ENCODE measurements at places on chromosomes 1 and 21. TPM values are rescaled to one million over a fixed set of nuclear protein-coding genes. Genes with fewer than 3 reads are reported as not detected.

DNA sequence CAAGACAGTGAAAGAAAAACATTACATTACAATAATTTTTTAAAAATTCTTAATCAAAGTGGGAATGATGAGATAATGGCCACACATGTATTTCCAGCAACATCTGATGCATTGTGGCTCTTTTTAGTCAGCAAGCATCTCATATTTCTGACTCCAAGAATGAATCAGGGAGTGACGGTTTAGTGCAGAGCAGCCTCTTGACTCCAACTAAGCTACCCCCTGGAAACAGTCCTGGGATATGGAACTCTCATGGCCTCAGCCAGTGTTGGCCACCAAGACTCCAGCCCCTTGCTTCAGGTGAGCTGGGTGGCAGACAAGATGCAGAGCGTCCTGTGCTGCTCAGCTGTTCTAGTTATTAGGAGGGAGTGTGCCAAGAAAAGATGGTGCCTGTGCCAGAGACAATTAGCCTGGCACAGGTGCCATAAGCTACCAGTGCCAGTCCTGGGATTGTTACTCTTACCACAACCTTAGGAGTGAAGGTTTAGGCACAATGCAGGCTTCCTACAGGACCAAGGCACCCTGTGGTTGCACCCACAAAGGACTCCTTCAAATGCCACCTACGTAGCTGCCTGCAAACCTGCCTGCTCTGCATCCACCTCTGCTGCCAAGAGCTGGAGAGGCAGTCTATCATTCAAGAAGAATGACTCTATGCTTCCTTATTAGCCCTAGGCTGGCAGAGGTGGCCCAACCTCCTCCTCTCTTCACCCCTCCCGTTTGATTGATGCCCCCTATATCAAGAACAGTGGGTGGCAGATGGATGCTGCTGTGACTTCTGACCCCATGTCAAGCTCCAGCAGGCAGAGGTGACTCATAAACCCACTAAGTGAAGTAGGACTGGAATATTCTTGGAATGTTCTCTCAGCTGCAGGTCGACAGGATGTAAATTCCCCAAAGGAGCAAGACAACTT, 6.0 kb upstream of the SEC16B start:
- H3K4me3 ChIP-seq, result no peak overlapping the region
- H3K27me3 ChIP-seq, result no peaks in the 10 kb centered on the region
- no peaks in the 10 kb centered on the region for H3K4me1 ChIP-seq
- no peaks in the 10 kb centered on the region for H3K36me3 ChIP-seq
- no peak for DNase-seq

- H3K27ac ChIP-seq, result peak overlapping the region; percentile 77
- peak; percentile 79 for DNase-seq
- no peaks in the 10 kb centered on the region for H3K27me3 ChIP-seq
- no peaks in the 10 kb centered on the region for H3K36me3 ChIP-seq
Measured at GRCh38 chr1:43348809-43349593, 9.8 kb upstream of the CDC20 start.

DNA sequence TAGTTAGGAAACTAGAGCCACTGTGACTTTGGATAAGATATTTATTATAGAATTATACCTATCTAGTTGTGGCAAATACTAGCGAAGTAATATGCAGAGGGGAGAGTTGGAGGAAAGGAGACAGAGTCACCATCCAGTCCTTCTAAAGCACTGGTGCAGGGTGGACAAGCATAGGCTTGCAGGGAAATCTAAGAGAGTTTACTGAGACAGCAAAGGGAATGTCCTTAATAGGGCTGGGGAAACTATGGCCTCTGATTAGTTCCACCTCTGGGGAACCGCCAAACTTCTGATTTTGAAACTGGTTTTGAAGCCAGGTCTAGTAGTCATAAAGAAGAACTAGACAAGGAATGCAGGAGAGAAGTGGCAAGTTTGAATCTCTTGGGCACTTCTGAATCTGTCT, 407.9 kb downstream of the VAV3 start:
- H3K4me1 ChIP-seq, result no peaks in the 10 kb centered on the region
- H3K36me3 ChIP-seq, result no peaks in the 10 kb centered on the region
- DNase-seq, result no peak
- H3K4me3 ChIP-seq, result no peak overlapping the region

GRCh38 chr1:50048791-50049190, 25.0 kb upstream of the AGBL4 start:
- H3K4me1 ChIP-seq, result no peaks in the 10 kb centered on the region
- DNase-seq, result no peak
- H3K36me3 ChIP-seq, result no peaks in the 10 kb centered on the region
- no peak overlapping the region for H3K4me3 ChIP-seq
- H3K27ac ChIP-seq, result no peak overlapping the region

DNA sequence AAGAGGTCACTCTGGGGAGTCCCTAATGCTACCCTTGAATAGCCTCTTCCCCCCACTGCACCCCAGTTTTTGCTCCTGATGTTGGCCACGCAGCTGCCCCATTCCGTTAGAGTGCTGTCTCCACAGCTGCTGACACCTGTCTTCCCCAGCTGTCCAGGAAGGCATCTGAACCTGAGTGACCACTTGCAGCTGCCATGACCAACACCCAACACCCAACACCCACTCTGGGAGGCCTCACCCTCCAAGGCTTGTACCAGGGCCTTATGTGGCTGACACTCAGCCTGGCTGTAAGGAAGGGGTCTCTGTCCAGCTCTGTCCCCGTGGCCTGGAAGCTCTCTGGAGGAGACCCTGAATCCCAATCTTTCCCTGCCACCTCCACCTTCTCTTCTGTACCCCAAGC, 26.7 kb upstream of the LDLRAP1 start:
- no peak for DNase-seq
- peaks cover 6% of the 10 kb centered on the region for H3K4me1 ChIP-seq
- no peak overlapping the region for H3K4me3 ChIP-seq
- H3K27me3 ChIP-seq, result no peaks in the 10 kb centered on the region
- no peak overlapping the region for H3K27ac ChIP-seq

GRCh38 chr1:58287894-58288623, 258.5 kb downstream of the OMA1 start:
- DNase-seq, result no peak
- H3K4me3 ChIP-seq, result no peak overlapping the region
- no peak overlapping the region for H3K27ac ChIP-seq
- H3K36me3 ChIP-seq, result peaks cover 8% of the 10 kb centered on the region

GRCh38 chr1:78426408-78426807, 64.4 kb upstream of the PTGFR start:
- no peak overlapping the region for H3K4me3 ChIP-seq
- H3K27ac ChIP-seq, result no peak overlapping the region
- no peaks in the 10 kb centered on the region for H3K4me1 ChIP-seq
- DNase-seq, result no peak
- no peaks in the 10 kb centered on the region for H3K36me3 ChIP-seq

DNA sequence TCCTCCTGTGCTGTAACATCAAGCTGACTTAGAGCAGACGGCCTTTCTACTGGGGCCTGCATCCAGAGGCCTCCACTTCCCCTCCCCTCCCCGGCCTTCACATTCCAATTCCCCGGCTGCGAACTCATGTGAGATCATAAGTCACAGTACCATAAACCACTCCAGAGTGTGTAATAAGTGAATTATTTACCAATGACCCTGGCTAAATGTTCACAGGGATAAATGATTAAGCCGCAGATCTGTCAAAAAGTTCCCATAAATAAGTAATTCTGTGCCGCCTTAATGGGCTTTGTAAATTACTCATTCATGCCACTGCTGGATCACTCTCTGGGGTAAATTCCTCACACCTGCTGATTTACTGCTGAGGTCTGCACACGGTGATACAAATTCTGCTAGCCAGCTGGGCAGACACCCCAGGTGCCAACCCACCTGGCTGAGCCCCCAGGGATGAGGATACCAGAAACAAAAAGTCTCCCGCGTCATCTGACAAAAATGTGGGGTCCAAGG, 27.4 kb upstream of the KIRREL1 start:
- H3K36me3 ChIP-seq, result no peaks in the 10 kb centered on the region
- no peak overlapping the region for H3K27ac ChIP-seq

- no peak overlapping the region for H3K4me3 ChIP-seq
- no peak for DNase-seq
- no peaks in the 10 kb centered on the region for H3K27me3 ChIP-seq
- H3K4me1 ChIP-seq, result no peaks in the 10 kb centered on the region
- no peaks in the 10 kb centered on the region for H3K36me3 ChIP-seq
- no peak overlapping the region for H3K27ac ChIP-seq
Measured at GRCh38 chr1:25537153-25537831, 6.1 kb upstream of the LDLRAP1 start.

Gene FAM167B
- total RNA-seq, result 0.38 TPM

Gene KCNK2
- not detected for total RNA-seq

Gene RNF186
- not detected for total RNA-seq

Gene NBPF6
- total RNA-seq, result not detected

Gene LRRC42
- 21.3 TPM for total RNA-seq
